ENCODE measurements at places on chromosomes 1 and 21.

DNA sequence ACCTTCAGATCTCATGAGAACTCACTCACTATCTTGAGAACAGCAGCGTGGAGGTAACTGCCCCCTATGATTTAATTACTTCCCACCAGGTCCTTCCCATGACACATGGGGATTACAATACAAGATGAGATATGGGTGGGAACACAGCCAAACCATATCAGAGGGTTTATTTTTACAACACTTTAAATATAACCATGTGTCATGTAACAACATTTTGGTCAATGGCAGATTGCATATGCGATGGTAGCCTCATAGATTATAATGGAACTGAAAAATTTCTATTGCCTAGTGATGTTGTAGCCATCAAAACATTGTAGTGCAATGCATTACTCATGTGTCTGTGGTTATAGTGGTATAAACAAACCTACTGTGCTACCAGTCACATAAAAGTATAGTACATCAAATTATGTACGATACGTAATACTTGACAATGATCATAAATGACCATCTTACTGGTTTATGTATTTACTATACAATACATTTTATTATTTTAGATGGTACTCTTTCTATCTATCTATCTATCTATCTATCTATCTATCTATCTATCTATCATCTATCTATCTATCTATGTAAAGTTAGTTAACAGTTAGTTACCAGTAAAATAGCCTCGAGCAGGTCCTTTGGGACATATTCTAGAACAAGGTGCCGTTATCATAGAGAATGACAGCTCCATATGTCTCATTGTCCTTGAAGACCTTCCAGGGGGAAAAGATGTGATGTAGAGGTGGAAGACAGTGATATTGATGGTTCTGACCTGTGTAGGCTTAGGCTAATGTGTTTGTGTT lies 12.6 kb upstream of the S100B start:
- DNase-seq, result no peak

DNA sequence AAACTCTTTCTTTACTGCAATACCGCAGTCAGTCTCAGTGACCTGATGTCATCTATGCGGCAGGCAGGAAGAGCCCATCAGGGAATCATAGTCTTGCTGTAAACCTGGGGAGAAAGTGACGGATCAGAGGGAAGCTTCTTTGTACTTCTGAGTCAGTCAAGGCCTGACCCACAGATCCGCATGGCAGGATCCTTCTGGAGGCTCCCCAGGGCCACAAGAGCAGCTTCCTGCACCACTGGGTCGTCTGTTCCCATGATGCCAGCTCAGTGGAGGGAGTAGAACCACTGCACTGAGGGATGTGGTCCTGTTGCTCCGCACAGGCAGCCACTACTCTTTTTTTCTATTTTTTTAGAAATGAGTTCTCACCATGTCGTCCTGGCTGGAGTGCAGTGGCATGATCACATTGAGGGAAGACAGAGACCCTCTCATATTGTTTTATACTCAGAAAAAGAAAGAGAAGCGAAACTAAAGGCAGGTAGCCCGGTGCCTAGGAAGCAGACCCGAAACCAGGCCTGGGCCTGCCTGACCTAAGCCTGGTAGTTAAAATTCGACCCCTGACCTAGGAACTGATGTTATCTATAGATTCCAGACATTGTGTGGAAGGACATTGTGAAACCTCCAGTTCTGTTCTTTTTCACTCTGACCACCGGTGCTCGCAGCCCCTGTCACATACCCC lies 6.3 kb upstream of the ERVH48-1 start:
- DNase-seq, result no peak

DNA sequence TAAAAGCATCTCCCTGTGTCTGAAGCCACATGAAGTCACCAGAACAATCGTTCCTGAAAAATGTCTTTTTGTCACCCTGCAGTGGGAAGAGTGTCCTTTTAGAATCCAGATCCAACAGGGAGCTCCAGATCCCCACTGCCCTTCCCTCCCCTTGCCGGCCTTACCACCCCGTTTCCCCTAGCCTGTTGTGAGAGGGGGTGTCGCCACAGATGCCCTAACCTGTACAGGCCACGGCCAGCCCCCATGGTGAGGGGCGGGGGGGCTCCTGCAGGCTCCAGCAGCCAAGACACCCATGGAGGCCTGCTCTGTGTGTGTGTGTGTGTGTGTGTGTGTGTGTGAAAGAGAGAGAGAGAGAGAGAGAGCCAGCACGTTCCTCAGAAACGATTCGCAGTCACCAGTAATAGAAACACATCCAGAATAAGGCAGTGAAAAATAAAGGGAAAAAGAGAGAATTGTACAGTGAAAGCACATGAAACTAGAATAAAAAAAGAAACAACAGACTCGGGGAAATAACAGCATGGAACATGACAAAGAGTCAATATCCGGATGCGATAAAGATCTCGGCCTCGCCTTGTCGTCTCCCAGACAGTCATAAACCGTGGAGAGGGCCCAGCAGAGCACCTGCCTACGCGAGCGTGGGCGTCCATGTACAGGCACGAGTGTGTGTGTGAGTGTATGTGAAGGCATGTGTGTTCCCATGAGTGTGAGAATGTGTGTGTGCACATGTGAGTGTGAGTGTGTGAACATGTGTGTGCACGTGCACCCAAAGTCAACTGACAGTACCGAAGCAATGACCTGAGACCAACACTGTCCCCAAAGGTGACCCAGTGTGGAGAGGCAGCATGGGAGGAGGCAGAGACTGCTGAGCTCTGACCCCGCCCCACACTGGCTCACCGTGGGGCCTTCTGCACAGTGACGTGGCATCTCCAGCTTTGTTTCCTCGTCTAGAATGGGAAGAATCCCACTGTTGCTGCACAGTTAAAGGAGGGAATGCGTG lies 303.8 kb downstream of the NPHP4 start:
- no peak for DNase-seq

DNA sequence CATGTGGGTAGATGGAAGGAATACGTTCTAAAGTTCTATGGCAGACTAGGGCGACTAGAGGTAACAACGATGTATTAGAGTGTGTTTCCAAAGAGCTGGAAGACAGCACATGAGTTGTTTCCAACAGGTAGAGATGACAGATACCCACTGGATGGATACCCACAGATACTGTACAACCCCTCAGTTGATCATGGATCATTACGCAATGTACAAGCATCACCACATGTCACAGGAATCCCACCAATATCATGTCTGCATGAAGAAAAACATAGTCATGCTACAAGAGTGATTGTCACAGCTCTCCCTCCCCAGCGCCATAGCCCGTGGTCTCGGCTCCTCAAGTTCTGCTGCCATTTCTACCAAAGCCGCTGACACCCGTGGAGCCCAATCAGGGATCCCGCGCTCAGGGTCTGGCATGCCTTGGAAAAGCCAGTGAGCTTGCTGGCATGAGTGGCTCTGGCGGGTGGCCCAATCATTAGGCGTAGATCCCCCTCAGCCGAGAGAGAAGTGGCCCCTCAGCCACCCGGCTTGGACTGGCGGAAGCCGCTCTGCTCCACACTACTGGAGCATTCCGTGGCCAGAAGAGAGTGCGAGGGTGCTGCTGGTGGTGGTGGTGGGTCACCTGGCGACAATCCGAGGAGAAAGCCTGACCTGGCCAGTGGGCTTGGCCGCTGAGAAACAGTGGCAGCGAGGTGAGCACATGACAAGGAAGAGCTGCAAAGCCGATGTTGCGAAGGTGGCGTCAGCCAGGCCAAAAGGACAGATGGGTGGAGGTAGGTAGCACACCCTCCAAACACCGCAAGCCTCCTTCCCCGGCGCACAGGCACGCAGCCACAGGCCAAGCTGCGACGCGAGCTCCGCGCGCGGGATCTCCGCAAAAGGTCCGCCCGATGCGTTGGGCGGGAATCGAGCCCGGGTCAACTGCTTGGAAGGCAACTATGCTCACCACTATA lies 65.7 kb upstream of the FCGR2A start:
- DNase-seq, result peak; percentile 38

DNA sequence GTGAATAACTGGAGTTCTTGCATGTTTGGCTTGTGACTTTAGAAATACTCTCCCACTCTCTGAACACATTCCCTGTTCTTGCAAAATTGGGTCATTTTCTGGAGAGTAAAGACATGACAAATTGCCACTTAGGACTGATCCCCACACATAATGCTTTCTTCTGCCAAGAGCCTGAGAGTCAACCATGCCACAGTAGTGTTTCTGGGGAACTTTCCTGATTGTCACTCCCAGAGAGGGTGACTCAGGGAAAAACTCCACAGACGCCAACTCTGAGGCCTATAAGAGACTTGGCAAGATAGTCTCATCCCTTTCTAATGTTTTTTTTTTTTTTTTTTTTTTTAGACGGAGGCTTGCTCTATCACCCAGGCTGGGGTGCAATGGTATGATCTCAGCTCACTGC lies 157.8 kb downstream of the ATG4C start:
- no peak for DNase-seq

DNA sequence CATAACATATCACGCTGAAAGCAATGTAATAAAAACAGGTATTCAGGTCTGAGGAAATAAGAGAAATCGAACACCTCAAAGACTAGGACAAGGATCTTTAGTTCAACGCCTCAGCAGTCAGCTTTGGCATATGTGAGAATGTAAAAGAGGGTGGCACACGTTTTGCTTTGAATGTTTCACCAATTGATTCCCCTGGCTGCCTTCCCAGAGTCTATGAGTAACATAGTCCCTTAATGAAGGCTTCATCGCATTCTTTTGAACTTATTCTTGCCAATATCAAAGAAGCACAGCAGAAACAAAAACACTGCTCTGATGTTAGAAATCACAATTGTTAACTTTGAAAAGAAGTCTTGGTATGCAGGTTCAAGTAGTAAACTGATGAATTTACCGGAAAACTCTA lies 764.8 kb downstream of the ADGRL2 start:
- DNase-seq, result peak; percentile 10

DNA sequence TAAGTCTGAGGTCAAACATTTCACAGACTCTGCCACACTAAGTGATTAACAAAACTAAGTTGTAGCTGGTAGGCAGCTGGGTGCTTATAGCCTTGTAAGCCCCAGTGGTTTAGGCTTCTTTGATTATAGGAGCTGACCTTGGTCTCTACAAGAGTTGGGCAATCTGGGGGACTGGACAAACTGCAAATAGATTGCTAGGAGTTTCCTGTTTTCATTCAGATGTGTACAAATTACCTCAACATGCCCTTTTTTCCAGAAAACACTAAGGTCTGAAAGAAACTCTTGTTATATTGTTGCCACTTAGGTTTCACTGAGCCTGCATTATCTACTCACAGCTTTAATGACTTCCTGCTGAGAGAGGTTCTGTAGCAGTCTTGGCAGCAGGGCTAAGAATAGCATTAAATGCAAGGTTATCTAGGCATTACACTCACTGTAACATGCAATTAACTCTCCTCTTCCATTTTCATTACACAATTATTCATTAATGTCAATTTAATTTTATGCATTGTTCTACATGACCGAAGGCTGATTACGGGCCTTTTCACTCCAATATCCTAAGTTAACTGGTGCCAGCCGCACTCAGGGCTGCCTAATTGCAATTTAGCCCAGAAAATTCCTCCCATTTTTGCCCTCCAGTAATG lies 314.0 kb downstream of the LMO4 start:
- no peak for DNase-seq

GRCh38 chr1:154575147-154575927 lies 7.8 kb downstream of the CHRNB2 start:
- DNase-seq, result no peak

- peak; percentile 90 for DNase-seq
Measured at GRCh38 chr1:153510984-153511410, 24.8 kb downstream of the S100A6 start.

DNA sequence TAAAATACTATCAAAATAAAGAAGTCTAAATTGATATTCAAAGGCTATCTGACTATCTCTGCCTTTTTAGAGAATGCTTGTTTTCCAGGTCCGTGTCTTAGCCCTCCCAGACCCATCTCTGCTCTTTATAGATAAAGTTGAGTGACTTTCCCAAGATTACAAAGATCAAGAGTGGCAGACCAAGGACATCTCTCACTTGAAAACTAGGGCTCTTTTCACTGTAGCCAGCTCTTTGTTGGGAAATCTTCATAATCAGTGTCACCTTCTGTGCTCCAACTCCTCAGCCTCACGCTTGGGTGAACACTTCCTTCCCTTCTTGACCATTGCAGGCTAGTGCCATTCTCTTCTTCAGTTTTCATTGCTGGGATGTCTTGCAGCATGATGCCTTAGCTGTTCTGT lies 211.1 kb downstream of the PBX1 start:
- no peak for DNase-seq

- DNase-seq, result no peak
Measured at GRCh38 chr1:13730291-13730690, 30.3 kb downstream of the PRDM2 start.

GRCh38 chr1:212457740-212458338 lies 25.1 kb downstream of the NENF start:
- peak; percentile 94 for DNase-seq

DNA sequence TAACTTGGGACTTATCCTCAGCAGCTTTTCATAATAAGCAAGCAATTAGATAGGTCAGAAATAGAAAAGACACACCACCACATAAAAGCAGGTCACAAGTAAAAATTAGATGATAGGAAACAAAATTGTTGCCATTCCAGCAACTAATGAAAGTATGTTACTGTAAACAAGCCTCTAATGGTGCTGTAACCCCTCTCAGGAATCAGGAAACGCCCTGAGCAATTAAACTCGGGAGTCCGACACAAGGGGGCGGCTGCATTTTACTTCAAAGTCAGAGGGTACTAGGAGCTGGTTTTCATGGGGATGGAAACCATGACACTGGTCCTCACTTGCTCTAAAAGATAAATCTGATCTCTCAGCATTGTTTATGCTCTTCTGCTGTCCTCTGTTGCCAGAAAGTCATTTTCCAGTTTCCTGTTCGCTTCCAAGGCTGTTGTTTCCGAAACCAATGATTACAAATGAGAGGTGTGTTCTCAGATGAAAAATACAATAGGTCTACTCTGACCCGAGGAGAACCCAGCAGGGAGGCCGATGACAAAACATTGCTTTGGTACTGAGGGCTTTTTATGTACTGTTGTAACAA lies 93.4 kb downstream of the TGFBR3 start:
- peak; percentile 52 for DNase-seq

- no peak for DNase-seq
Measured at GRCh38 chr1:8780405-8780804, 37.0 kb downstream of the RERE start.

GRCh38 chr1:117596023-117596720 lies 9.7 kb upstream of the TENT5C start:
- no peak for DNase-seq

- DNase-seq, result peak; percentile 81
Measured at GRCh38 chr1:22877112-22877915, 95.4 kb downstream of the LACTBL1 start.

- DNase-seq, result no peak
Measured at GRCh38 chr1:183821889-183822611, 17.1 kb downstream of the RGL1 start.

DNA sequence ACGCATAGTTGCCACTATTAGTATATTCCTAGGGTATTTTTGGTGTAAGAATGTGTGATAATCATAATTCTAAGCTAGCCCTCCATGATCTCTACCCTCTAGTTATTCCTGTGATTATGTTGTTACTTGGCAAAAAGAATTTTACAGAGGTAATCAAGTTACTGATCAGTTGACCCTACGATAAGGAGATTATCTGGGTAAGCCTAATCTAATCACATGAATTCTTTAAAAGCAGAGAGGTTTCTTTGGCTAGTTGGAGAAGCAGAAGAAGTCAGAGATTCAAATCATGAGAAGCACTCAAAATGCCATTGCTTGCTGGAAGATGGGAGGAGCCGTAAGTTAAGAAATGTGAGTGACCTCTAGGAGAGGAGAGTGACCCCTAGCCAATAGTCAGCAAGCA lies 72.7 kb downstream of the RPE65 start:
- DNase-seq, result no peak
